Midbrain (tissue), 1 donor: ENCODE measurements at places on chromosomes 1 and 21.

GRCh38 chr1:30879126-30879786, 29.3 kb downstream of the SDC3 start:
- DNase-seq, result peak; percentile 28

DNA sequence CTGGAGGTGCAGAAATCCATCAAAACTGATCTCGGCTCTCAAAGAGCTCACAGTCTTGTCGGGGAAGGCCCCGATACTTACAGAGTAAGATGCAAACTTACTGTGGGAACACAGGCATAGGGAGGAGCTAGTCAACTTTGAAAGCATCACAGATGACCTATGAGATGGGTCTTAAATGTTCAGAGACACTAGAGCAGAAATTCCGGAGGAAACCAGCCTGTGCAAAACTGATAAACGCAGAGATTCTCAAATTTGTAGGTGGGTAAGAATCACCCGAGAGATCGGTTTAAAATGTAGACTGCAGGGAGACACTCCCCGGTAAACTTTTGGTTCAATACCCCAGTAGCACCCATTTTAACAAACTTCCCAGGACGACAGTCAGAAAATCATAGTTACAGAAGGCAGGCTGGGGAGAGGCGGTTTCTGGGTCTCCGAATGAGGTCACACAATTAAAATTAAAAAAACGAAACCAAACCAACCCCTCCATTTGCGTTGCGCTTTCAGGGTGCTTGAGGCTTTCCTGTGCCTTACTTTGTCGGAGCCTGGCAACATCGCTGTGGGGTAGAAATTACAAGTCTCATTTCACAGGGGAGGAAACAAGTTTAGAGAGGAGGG, 755 bp upstream of the THRAP3 start:
- DNase-seq, result peak; percentile 61

- DNase-seq, result no peak
These were observed 59.5 kb downstream of the C21orf91 start for GRCh38 chr21:17759511-17760178.

DNA sequence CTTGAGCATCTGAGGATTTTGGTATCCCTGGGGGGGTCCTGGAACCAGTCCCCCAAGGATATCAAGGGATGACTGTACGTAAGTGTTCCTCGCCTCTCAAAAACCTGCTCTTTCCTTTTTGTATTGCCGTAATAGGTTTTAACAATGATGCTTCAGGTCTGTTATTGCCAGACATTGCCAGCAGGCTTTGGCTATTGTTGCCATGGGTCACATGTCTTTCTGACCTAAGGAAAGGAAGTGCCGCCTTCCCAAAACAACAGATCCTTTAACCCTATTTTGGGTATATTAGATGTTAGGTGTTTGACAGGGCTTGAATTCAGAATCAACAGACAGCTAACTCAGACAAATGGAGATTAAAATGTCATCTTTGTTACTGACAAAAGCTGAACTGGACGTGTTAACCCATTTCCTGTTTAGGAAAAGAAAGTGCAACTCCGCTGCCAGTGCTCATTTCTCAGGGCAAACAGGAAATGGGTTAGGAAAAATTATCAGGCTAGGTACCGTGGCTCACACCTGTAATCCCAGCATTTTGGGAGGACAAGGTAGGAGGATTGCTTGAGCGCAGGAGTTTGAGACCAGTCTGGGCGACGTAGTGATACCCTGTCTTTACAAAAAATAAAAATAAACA, 12.4 kb upstream of the PRPF38B start:
- no peak for DNase-seq

- no peak for DNase-seq
These were observed 404 bp upstream of the SCMH1 start for GRCh38 chr1:41242342-41243078.

DNA sequence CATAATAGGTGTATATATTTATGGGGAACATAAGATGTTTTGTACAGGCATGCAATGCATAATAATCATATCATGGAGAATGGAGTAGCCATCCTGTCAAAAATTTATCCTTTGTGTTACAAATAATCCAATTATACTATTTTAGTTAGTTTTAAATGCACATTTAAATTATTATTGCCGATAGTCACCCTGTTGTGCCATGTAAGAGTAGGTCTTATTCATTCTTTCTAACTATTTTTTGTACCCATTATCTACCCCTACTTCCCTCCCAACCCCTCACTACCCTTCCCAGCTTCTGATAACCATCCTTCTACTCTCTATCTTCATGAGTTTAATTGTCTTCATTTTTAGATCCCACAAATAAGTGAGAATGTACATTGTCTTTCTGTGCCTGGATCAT, 8.3 kb upstream of the VN1R5 start:
- no peak for DNase-seq

DNA sequence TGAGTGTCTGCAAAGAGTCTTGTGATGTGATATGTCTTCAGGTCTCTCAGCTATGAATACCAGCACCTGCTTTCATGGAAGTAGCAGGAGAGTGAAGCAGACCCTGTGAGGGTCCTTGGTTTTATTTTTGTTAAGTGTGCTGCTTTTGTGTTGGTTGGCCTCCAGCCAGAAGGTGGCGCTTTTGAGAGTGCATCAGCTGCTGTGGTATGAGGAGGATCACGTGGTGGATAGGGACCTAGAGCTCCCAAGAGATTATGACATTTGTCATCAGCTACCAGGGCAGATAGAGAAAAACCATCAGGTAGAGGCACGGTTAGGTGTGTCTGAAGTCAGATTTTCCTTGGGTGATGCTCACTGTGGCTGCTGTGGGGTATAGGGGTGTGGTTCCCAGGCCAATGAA, 1232.1 kb downstream of the MRPL39 start:
- no peak for DNase-seq

GRCh38 chr1:51644020-51644419, 27.1 kb downstream of the OSBPL9 start:
- DNase-seq, result no peak

- no peak for DNase-seq
These were observed 51.8 kb upstream of the LYST start for GRCh38 chr1:235918465-235918864.

DNA sequence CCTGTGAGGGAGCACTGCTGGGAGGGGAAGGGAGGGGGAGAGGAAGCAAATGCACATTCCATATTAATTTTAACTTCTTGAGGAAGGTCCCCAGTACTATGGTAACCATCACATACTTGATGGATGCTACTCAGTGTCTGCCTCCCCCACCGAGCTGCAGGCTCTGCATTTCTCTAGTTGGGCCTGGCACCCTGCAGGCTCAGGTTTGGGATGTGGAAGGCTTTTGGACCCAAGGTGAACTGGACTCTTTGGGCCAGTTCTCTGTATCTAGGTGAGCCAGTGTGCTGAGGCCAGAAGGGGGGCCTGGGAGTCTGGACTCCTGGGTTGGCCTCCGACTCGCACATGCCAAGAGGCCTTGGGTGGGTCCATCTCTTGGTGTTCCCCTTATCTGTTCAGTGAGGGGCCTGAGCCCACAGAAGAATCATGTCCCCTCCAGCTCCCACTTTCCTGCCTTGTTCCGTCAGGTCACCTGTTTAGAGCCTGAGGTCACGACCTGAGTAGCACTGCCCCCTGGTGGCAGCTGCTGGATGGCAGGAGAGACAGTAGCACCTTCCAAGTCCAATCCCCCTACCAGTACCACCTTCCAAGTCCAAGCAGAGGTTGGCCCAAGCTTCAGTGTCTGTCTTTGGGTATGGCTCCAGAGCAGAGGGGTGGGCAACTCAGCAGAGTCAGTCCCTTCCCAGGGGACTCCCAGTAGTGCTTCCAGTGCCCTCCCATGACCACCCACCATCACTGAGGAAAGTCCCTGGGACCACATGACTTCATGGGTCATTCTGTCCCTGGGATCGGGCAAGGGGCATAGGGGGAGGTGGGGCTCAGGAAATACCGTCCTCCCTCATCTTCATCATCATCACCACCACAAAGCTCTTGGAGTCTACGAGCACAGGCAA, 241.8 kb downstream of the TRABD2B start:
- no peak for DNase-seq

GRCh38 chr1:28577738-28578536, 14.1 kb upstream of the RAB42 start:
- DNase-seq, result no peak

- no peak for DNase-seq
These were observed 3.9 kb downstream of the BCAR3 start for GRCh38 chr1:93677729-93678128.

GRCh38 chr1:29746076-29746665, 509.8 kb downstream of the PTPRU start:
- DNase-seq, result no peak

DNA sequence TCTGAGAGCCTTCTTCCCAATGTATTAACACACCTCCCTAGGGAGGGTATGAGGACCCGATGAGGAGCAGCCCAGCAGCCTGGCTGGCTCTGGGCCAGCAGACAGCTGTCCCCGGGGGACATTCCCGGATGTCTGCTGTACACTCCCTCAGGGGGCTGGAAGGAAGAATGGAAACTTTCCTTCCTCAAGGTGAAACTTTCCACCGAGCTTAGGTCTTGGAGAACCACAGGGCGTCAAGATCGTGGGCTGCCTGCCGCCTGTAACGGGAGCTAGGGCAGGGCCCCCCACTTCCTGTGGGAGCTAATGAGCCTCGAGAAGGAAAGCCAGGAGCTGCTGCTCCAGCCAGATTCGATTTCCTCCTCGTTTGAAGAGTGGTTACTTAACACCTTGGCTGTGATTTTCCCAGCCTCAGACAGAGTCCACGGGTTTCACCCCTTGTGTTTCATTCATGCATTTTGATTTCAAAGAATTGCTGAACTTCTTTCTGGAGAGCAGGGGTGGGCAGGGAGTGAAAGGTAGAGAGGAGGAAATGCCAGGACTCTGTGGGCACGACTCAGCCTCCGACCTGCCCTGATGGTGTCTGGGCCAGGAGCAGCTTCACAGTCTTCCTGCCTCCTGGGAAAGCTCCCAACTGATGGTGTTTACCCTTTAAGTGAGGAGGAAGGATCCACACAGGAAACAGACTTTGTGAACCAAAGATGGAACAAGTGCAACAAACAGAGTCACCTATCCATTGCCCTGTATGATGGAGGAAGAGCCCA, 29.7 kb downstream of the UBE2T start:
- no peak for DNase-seq

- DNase-seq, result no peak
These were observed 24.7 kb upstream of the LAMC1 start for GRCh38 chr1:182998482-182998881.

DNA sequence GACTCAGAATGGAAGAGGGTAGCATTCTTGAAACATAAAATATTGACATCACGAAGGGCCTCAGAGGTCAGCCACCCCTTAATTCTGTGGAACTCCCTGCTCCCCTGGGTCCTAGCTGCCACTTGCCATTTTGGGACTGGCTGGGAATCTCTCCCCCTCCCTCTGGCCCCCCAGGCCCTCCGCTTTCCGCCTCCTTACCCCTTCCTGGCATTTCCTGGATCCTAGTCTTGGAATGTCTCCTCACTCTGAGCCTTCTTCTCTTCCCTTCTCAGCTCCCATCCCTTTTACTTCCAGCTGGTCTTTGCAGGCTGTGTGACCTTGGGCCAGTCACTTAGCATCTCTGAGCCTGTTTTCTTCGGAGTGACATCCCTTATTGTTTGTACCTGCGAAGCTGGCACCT, 4.5 kb downstream of the PADI1 start:
- no peak for DNase-seq

DNA sequence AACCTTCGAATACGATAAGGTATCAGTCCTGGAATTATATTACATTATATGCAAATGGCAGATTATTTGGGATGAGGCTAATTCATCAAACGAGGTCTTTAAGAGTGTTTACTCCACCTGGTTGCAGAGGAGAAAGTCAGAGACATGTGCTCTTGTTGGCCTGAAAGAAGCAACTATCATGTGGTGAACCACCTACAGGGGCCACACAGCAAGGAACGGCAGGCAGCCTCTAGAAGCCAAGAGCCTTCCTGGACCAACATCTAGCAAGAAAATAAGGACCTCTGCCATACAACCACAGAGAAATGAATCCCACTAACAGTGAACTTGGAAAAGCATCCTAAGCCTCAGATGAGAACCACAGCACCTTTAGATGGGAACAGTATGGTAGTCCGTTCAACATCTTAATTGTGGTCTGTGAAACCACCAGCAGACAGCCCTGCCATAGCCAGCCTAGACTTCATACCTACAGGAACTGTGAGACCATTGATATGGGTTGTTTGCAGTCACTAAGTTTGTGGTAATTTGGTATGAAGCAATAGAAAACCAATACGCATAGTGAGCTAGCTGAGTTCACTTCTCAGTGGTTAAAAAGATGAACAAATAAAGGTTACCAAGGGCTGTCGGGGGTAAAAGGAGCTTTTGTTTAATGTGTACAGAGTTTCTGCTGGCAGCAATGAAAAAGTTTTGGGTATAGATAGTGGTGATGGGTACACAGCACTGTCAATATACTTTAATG, 345.7 kb upstream of the RUNX1 start:
- DNase-seq, result no peak

- DNase-seq, result no peak
These were observed 37.5 kb downstream of the XCL2 start for GRCh38 chr1:168506204-168506819.

DNA sequence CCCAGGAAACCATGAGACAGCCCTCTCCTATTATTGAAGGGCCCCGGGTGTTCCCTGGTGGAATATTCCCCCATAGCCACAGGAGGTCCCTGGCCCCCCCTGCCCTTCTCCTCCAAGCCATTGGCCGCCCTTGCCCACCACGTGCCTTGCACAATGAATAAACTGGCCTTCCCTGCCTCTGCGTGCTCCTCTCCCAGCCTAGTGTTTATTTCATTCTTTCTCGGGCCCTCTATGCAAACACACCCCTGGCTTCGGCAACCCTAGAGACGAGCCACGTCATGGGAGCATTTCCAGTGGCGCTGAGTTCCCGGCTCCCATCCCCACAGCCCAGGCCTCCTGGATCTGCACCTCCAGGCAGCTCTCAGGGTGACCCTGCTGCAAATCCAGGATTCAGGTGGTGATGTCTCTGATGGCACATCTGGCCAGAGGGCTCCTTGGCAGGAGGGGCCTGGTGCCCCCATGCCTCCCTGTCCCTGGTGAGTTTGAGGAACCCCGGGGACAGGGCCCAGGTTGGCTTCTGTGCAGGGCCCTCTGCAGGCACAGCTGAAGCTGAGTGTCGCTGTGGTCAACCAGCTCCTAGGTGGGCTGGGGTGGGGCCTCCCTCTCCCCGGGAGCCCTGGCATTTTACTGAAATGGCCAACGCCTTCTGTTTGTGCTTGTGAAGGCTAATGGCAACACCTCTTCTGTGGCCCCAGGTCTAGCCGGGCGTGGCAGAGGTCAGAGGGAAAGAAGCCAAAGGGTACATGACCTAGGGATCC, 6.2 kb downstream of the KRTAP10-12 start:
- no peak for DNase-seq

GRCh38 chr1:41293779-41294178, 51.7 kb upstream of the SCMH1 start:
- no peak for DNase-seq

GRCh38 chr1:32100807-32101708, 6.8 kb upstream of the KPNA6 start:
- no peak for DNase-seq

DNA sequence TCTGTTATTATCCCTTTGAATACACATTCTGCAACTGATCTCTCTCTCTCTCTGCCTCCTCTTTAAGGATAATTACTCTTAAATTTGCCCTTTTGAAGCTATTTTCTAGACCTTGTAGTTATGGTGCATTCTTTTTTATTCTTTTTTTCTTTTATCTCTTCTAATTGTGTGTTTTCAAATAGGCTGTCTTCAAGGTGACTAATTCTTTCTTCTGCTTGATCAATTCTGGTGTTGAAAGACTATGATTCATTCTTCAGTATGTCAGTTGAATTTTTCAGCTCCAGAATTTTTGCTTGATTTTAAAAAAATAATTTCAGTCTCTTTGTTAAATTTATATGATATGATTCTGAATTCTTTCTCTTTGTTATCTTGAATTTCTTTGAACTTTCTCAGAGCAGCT, 95.6 kb upstream of the GPR52 start:
- no peak for DNase-seq
